Cerebellum (tissue), 4 donors: ENCODE measurements at places on chromosomes 13 and 19.

DNA sequence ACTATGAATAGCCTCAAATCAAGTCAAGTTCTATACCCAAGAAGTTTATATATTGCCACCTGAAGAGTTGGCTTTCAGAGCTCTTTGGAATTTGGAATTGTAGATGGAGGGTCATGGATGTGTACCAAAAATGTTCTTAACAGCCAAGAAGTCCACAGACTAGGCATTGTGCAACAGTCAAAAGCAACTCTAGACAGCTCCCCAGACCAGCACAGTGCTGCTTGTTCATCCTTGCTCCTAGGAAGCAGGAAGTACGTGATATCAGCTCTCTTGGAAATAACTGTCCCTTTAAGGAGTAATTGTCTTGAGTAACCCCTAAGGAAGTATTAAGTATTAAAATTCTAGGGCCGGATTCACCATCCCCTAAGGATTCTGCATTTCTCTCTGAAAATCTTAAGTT, 30.7 kb upstream of the IL17D start:
- no peak for DNase-seq

- DNase-seq, result no peak
These were observed 12.9 kb upstream of the TYROBP start for GRCh38 chr19:35921012-35921411.

DNA sequence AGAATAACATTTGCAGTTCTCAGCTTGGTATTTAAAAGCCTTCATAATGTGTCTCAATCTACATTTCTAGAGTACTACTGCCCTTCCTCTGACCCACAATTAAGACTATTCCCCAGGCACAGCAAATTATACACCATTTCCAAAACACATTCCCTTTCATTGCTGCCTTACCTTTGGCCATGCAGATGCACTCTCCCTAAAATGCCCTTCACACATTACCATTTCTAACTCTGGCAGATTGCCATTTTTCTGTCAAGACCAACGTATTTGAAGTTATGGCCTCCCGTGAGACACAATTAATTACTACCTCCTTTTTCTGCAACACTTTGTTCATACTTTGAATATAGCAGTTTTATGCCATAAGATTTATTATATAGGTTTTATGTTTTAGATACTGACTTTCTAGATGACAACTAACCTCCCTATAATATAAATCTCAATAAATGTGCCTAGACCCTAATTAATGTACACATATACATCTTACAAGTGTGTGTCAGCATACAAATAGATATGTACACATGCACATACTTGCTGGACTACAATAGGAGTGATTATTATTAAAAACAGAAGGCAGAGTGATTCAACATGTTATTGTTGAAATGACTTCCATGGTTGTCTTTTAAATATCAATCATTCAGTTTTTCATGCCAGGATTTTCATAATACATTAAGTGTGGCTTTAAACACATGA, 2902.5 kb downstream of the PCDH9 start:
- no peak for DNase-seq

DNA sequence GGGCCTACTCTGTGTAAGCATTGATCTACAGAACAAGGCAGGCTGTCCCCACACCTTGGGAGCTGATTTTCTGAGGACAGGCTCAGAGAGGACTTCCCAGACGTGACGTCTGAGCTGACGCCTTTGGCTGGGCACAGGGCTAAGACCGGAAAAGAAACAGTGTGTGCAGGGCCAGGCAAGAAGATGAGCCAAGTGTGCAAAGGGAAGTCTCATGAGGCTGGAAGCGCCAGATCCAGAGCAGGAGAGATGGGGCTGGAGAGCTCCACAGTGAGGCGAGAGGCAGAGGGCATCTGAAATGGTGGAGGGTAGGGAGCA, 12.7 kb downstream of the IGLON5 start:
- DNase-seq, result peak; percentile 83

DNA sequence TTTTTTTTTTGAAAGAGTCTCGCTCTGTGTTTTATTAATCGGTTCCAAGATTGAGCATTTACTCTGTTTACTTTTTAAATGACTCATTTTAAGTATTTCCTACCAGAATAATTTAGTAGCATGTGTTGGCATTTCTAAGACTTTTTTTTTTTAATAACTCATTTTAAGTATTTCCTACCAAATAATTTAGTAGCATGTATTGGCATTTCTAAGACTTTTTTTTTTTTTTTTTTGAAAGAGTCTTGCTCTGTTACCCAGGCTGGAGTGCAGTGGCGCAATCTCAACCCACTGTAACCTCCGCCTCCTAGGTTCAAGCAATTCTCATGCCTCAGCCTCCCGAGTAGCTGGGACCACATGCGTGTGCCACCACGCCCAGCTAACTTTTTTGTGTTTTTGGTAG, 13.1 kb downstream of the SETDB2 start:
- DNase-seq, result no peak

DNA sequence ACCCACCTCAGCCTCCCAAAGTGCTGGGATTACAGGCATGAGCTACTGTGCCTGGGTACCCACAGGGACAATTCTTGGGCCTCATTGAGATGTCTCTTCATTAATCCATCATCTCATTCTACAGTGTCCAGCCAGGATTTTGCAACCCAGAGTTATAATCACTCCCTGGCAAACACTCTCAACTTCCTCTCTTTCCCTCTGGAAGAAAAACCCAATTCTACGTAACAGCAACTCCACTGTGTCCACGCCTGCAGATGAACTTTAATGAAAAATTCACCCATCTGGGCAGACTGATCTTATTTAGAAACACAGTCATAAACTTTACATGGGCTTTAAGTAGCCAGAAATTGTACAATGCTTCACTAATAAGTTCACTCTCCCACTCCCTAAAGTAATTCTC, 90.1 kb upstream of the ABCC4 start:
- no peak for DNase-seq

DNA sequence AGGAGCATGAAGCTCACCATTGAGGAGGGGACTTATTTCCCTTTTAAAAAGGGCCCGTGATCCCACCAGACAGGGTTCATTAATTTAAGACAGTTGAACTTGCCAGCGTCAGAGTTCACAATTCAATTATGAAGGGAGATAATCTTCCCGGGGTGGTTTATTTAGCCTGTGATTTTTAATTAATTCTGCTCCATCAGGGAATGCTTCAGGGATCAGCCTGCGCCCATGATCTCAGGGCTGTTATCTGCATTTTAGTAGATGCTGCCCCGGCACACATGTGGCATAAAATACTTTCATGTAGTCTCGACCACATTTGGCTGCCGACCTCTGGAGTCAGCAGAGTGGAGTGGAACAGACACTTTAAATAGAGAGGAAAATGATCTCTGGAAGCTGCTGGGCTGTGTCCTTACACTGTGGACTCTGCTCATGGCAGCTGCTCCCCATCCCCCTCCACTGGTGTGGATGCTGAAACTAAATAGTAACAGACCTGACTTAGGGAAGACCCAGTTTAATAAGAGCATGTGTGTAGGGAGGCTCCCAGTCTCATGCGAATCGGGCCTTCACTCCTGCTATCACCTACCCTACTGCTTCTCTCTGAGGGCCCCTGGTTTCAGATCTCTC, 256.9 kb downstream of the TEX29 start:
- DNase-seq, result no peak

DNA sequence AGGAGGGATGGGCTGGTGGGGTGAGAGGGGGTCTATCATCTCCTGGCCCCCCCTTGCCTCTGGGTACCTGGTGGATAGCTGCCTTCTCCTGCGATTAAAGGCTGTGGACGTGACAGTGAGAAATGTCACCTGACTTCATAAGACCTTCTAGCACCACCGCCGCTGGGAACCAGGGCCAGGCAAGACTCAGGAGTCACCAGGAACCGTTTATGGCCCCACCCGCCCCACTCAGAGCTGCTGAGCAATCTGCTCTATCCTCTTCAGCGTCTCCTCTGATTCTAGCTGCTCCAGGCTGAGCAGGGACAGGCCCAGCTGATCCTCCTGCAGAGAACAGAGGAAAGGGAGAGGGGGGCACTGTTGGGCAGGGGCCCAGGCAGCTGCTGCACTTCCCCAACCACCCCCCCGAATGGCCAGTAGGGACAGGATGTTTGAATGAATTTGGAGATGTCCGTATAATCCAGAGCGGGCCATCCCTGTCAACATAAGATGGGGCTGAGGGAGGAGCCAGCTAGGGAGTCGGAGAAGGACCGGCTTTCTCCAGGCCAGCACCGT, 10.9 kb downstream of the KLC3 start:
- DNase-seq, result no peak

- DNase-seq, result no peak
These were observed 799.9 kb downstream of the PCDH9 start for GRCh38 chr13:66430269-66430668.

DNA sequence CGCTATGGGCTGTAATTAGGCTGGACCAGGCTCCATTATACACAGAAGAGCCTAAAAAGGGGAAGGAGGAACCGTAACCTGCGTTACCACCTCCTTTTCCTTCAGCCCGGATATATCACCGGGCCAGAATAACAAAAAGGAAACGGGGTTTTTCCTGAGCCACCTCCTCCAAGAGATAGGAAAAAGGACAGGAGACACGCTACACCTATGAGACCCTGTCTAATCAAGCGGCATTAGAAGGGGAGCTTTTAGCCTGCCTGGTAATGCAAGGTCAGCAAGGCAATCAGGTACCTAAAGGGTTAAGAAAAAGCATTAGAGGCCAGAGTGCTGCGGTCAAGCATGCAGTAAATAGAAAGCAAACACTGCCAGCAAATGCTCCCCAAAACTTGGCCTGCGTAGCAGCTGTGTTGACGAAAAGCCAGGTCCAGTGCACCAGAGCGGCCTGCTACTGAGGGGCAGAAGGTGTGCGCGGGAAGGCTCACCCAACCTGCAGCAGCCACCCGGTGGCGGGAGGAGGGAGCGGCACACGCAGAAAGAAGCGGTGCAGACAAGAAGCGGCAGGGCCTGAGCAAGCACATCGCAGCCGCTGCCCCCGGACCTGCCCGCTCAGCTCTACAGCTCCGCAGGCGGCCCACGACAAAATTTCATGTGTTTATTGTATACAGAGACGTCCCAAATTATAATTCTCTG, 1466.1 kb downstream of the UQCRFS1 start:
- DNase-seq, result peak; percentile 52

- DNase-seq, result no peak
These were observed 276.6 kb upstream of the ZNF507 start for GRCh38 chr19:32068793-32069192.

DNA sequence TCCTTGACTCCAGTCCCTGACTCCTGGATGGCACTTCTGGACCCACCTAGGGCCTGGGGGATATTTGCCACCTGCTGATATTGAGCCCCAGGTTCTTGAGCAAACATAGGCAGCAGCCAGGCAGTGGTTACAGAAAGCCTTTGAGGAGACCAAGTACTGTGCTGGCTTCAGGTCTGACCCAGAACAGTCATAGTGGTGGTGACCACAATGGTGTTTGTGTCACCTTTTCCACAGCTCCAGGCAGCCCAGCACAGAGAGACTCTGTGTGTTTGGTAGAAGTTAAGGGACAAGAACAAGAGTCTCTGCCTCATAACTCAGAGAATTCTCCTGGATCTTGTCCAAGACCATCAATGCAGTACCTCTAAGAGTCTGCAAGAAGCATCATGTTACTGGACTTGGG, 14.6 kb upstream of the CLC start:
- DNase-seq, result no peak

DNA sequence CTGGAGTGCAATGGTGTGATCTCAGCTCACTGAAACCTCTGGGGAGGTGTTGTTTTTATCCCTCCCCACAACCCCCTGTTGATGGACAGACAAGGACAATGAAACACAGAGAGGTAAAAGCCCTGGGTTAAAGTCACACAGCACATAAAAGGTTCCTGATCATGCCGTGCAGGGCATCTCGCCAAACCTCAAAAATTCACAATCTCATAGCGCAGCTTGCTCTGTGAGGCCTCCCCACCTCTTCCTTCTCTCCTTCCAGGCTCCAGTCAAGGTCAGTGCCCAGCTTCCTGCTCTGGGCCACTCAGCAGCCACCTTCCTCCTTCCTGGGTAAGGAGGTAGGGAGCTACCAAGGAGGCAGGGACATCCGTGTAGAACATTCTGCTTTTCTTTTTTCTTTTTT, 2.3 kb downstream of the FUT2 start:
- no peak for DNase-seq

- DNase-seq, result no peak
These were observed 17.0 kb downstream of the EFNA2 start for GRCh38 chr19:1302533-1303239.

DNA sequence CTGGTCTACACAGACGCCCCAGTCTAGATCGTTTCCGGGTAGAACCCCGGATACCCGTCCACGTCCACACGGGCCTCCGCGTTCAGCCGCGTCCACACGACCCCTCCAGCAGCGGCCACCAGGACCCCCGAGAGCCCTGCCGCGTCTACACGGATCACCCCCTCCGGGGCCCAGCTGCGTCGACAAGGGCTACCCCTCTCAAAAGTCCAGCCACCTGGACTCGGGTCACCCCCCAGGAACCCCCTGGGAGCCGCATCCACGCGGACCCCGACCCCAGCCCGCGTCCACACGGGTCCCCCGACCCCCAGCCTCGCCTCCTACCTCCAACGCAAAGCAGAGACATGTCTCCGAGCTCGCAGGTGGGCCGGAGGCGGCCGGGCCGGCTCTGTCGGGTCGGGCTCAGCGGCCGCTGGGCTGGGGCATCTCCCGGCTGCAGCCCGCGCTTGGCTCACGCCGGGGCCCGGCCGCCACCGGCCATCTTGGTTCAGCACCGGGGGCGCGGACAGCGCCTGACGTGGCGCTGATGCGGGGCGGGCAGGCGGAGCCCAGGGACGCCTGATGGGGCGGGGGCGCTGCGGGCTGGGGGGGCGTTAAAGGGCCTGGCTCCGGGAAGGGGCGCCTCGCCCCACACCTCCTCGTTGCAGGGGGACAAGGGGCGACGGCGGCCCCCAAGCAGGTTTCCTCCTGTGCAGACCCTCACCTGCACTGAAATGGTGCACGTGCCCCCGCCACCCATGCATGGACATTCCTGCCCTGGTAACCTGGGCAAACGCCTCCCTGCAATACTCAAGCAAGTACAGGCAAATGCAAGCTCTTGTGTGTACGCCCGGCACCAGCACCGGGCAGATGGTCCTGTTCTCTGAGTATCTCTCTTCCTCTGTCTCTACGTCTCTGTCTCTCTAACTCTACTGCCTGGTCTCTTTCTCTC, at the start of gene UNC13A:
UNC13A (minus strand) TSS at position 498 of the 928 bp plus-strand sequence; CDS start at position 343, 155 bp downstream.
- peak; percentile 95 for DNase-seq

DNA sequence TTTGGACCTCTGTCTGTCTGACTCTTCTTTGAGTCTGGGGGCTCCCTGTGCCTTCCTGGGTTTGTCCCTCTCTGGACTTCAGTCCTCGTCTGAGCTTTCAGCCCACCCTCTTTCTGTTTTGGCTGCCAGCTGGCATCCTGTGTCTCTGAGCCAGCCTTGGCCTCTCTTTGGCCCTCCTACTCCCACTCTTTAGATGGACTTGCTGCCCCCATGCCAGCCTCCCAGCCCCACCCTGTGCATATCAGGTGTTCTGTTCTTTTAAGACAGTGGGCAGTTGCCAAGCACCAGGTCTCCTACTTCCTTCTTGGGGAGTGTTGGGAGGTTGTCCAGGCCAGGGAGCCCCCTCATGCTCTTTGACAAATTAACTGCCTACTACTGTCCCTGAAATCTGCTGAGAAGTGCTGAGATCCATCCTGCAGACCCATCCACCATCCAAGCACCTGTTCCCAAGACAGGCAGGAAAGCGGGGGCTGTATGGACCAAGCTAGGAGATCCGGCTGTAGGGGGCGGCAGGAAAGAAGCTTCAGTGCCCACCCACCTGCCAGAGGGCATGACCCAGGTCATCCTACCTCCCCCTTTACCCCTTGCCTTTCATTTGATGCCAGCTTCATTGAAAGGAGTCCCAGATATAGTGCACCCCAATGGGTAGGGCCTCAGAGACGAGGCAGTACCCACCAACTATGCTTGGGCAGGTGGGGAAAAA, 9.6 kb downstream of the CIC start:
- DNase-seq, result no peak
